ENCODE measurements at places on chromosomes 7 and 10. TPM values are rescaled to one million over a fixed set of nuclear protein-coding genes. Genes with fewer than 3 reads are reported as not detected.

- no peaks in the 10 kb centered on the region for H3K27me3 ChIP-seq
- H3K36me3 ChIP-seq, result no peaks in the 10 kb centered on the region
- no peak overlapping the region for H3K27ac ChIP-seq
- DNase-seq, result no peak
Measured at GRCh38 chr7:79357101-79357500, 96.4 kb downstream of the MAGI2 start.

Gene ORAI2
- polyA plus RNA-seq, result 30.3 TPM

DNA sequence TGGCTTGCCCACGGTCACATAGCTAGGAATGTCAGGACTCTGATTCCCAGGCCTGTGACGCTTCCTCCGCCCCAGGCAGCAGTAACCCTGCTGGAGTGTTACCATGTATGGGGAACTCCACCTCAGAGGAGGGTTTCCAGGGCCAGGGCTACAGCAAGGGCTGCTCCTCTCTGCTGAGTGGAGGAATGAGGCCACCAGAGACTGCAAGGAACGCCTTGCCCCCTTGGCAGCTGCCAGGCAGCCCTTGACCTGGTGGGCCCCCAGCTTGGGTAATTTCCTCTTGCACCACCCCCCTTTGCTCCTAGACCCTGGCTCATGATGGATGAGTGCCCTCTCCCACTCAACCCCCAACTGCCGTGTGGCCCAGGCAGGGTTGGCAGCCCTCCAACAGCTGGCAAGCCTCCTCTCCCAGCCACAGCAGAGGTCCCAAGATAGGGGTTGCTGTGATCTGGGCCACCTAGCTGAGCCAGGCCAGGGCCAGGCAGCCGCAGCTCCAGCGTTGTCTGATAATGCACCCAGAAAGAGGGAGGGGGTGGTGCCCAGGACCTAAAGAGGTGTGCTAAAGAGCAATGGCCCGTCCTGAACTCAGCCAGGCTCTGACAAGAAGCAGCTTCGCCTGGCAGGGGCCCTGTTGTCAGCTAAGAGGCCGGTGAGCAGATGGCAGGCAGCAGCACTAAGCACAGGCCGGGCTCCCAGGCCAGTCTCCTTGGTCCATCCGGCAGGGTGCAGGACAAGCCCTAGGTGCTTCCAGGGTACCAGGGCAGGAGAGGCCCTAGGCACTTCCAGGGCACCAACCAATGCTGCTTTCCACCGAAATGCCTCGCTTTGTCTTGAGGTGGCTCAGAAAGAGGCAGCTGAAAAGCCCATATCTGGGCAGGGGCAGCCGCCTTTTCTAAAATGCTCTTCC, 35.4 kb downstream of the DRGX start:
- no peak for DNase-seq
- no peak overlapping the region for H3K27ac ChIP-seq
- H3K27me3 ChIP-seq, result peaks cover 11% of the 10 kb centered on the region
- no peaks in the 10 kb centered on the region for H3K36me3 ChIP-seq
- no peak overlapping the region for H3K4me3 ChIP-seq

- DNase-seq, result no peak
- no peak overlapping the region for H3K4me3 ChIP-seq
- no peaks in the 10 kb centered on the region for H3K27me3 ChIP-seq
- H3K4me1 ChIP-seq, result no peaks in the 10 kb centered on the region
Measured at GRCh38 chr7:139084709-139085108, 24.8 kb downstream of the ZC3HAV1 start.

- no peaks in the 10 kb centered on the region for H3K27me3 ChIP-seq
- no peak overlapping the region for H3K27ac ChIP-seq
- H3K4me3 ChIP-seq, result no peak overlapping the region
- H3K4me1 ChIP-seq, result peaks cover 8% of the 10 kb centered on the region
Measured at GRCh38 chr10:15220445-15220844, 52.0 kb upstream of the NMT2 start.

DNA sequence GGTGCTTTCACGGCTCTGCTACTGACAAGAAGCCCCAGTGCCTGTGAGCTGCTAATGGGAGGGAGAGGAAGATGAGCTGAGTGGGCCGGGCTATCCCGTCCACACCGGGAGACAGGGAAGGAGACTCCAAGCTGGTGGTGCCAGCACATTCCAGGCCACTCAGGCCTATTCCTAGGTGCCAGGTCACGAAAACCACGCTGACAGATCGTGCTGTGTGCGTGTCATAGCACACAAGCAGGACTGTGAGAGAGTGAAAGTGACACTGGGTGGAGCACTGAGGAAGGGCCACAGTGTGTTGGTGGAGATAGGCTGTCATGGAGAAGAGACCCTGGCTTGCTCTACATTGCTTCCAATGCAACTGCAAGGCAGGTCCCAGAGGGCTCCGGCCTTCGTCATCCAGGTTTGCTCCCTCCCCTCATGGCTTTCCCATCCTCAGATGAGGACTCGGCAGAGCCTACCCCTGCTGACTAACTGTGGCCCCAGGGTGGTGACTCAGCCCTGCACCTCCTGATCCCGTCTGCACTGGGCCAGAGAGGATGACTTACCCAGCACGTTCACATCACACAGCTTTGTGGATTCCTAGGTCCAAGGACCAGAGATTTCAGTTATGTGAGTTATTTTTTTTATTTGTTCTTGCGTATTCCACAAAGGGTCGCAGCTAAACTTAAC, 167.3 kb downstream of the EGFR start:
- peak; percentile 97 for DNase-seq
- no peaks in the 10 kb centered on the region for H3K27me3 ChIP-seq
- H3K4me1 ChIP-seq, result peaks cover 15% of the 10 kb centered on the region
- H3K4me3 ChIP-seq, result no peak overlapping the region

Gene KIF11
- polyA plus RNA-seq, result 11.4 TPM

DNA sequence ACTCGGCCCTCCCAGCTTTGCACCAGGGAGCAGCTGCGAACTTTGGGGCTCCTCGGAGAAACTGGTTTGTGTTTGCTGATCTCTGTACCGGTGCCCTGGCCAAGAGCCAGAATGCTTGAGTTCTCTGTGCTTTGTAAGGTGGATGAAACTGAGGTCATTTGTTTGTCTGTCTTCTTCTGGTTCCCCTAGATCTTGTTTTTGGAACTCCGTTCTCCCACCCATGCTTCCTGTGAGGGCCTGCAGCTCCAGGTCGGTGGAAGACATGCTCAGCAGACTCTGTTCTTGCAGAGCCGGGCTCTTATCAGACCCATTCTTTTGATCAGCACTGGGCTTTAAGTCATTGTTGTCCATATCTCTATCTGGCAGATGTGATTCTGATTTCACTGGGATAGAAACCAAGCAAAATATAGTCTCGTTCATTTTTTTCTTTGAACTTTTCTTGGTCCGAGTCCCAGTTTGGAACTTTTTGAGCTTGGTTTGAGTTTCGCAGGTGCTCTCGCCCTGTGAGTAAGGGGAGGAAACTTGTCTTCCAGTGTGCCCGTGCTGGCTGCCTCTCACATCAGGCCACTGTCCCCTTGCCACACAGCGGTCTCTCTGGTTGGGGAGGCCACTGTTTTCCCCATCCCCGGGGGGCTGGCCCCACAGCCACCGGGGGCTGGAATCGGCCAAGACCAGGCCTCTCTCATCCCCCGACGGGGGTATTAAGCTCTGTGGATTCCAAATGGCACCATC, 31.2 kb downstream of the JCAD start:
- peaks cover 3% of the 10 kb centered on the region for H3K36me3 ChIP-seq
- H3K4me3 ChIP-seq, result no peak overlapping the region
- no peak for DNase-seq
- no peaks in the 10 kb centered on the region for H3K4me1 ChIP-seq

DNA sequence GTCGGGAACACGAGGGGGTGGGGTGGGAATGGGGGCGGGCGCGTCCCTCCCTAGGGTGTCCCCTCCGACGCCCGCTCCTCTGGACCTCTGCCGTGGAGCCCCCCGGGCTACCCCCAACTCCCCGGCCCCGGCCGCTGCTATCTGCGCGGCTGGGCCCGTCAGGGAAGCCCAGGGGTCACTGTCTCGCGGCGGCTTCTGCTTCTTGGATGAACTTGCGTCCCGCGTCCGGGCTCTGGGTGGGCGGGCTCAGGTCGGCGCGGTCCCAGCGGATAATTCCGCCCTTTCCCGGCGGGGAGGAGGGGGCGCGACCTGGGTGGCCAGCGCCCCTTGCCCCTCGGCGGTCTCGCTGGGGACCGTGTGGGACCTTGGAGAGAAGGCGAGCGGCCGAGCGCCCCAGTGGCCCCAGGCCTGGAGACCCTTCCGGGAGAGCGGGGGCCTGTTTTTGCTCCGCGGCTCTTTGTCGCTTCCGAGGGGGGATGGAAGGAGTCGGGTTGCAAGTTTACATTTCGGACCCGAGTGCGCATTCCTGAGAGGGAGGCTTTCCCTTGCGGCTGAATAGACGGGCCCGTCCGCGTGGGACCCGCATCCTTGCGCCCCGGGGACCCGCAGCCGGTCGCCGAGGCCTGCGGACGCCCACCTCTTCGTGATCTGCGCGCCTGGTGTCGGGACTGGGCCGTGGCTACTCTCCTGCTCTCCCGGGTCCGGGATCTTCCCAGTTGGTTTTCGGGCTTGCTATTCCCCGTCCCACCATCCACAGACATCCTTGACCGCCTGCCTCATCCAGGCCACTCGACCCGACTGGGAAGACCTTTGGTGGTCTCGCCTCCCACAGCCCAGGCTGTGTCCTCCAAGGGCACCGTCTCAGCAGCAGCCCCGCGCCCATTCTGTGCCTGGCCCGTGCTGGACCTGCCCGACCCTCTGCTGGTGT, 812 bp downstream of the DOCK1 start:
- H3K36me3 ChIP-seq, result no peaks in the 10 kb centered on the region
- H3K4me3 ChIP-seq, result peak overlapping the region; percentile 84
- DNase-seq, result peak; percentile 75

Gene NPFFR1
- polyA plus RNA-seq, result not detected

GRCh38 chr10:37872283-37872682, 14.9 kb upstream of the ZNF248 start:
- H3K27me3 ChIP-seq, result no peaks in the 10 kb centered on the region
- H3K27ac ChIP-seq, result no peak overlapping the region
- no peak for DNase-seq
- no peak overlapping the region for H3K4me3 ChIP-seq

GRCh38 chr10:121080281-121080891, 229.2 kb downstream of the WDR11 start:
- H3K27me3 ChIP-seq, result no peaks in the 10 kb centered on the region
- no peak for DNase-seq
- H3K4me3 ChIP-seq, result no peak overlapping the region

DNA sequence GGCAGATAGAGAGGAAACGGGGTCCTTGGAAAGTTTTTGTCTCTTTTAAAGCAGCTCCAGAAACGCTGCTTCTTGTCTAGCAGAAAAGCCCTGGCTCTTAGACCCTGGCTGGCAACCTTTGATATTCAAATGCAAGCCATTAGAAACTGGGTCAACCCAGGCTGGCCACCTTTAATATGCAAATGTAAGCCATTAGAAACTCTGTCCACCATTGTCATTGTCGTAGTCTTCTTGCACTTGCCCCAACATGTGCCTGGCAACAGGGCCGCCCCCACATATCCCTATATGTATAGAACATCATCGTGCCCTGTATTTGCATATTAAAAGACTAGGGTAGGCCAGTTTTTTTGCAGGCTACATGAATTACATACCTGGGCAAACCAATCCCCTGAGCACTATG, 621.3 kb upstream of the DPP6 start:
- no peaks in the 10 kb centered on the region for H3K4me1 ChIP-seq

DNA sequence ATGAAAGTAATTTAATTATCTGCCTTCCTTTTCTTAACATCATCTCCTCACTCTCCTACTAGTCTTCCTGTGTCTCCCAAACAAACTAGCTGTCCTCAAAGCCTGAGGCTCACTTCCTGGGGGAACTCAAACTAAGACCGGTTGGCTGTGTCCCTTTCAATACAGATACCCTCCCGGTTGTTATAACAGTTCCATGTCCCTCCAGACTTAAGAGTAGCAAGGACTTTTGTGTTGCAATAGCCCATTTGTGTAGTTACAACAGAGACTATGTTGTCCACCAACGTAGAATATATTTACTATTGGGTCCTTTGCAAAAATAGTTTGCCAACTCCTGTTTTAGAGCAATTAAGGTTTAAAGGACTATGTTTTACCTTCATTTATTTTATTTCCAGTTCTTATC, 8.6 kb upstream of the TARP start:
- peaks cover 14% of the 10 kb centered on the region for H3K27me3 ChIP-seq
- H3K4me1 ChIP-seq, result no peaks in the 10 kb centered on the region
- H3K4me3 ChIP-seq, result no peak overlapping the region
- no peak for DNase-seq
- H3K36me3 ChIP-seq, result no peaks in the 10 kb centered on the region

GRCh38 chr7:20185988-20186387, 31.2 kb downstream of the MACC1 start:
- H3K36me3 ChIP-seq, result no peaks in the 10 kb centered on the region
- H3K4me1 ChIP-seq, result no peaks in the 10 kb centered on the region
- no peak for DNase-seq
- H3K27ac ChIP-seq, result no peak overlapping the region

Gene ELMO1
- polyA plus RNA-seq, result not detected

- no peaks in the 10 kb centered on the region for H3K27me3 ChIP-seq
- DNase-seq, result no peak
- H3K27ac ChIP-seq, result no peak overlapping the region
- H3K4me3 ChIP-seq, result no peak overlapping the region
- H3K4me1 ChIP-seq, result no peaks in the 10 kb centered on the region
Measured at GRCh38 chr7:151142686-151143040, 24.8 kb downstream of the GBX1 start.

GRCh38 chr10:24193330-24193729, 15.6 kb upstream of the KIAA1217 start:
- H3K27ac ChIP-seq, result no peak overlapping the region
- no peaks in the 10 kb centered on the region for H3K4me1 ChIP-seq
- H3K36me3 ChIP-seq, result no peaks in the 10 kb centered on the region
- no peak overlapping the region for H3K4me3 ChIP-seq

Gene ZNF679
- not detected for polyA plus RNA-seq

GRCh38 chr10:10605551-10606081, 412.1 kb upstream of the CELF2 start:
- peak overlapping the region; percentile 87 for H3K27ac ChIP-seq
- peak overlapping the region; percentile 26 for H3K4me3 ChIP-seq
- H3K4me1 ChIP-seq, result peaks cover 12% of the 10 kb centered on the region

GRCh38 chr10:44398271-44398670, 13.4 kb upstream of the CXCL12 start:
- H3K4me3 ChIP-seq, result no peak overlapping the region
- H3K36me3 ChIP-seq, result no peaks in the 10 kb centered on the region
- no peaks in the 10 kb centered on the region for H3K27me3 ChIP-seq
- DNase-seq, result no peak
- no peak overlapping the region for H3K27ac ChIP-seq

DNA sequence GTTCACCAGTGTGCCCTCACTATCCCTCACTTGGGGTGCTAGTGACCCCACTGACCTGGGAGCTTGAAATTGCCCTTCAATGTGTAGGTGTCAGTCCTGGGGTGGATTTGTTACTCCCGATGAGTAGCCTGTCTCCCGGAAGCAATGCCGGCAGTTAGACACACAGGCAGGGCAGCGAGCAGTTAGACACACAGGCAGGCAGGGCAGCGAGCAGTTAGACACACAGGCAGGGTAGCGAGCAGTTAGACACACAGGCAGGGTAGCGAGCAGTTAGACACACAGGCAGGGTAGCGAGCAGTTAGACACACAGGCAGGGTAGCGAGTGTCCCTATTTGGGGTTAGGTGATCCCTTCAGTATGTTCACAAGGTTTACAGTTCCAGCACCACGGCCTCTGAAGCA, 44.0 kb downstream of the VWA2 start:
- H3K27me3 ChIP-seq, result peaks cover 10% of the 10 kb centered on the region
- H3K4me3 ChIP-seq, result no peak overlapping the region
- no peak for DNase-seq
- no peaks in the 10 kb centered on the region for H3K4me1 ChIP-seq
- H3K36me3 ChIP-seq, result no peaks in the 10 kb centered on the region

GRCh38 chr7:1200045-1200444, 32.6 kb upstream of the UNCX start:
- peaks cover 11% of the 10 kb centered on the region for H3K27me3 ChIP-seq
- DNase-seq, result peak; percentile 20
- no peaks in the 10 kb centered on the region for H3K36me3 ChIP-seq
- H3K27ac ChIP-seq, result no peak overlapping the region

- no peaks in the 10 kb centered on the region for H3K4me1 ChIP-seq
- no peaks in the 10 kb centered on the region for H3K36me3 ChIP-seq
- H3K27ac ChIP-seq, result no peak overlapping the region
- DNase-seq, result no peak
Measured at GRCh38 chr7:35599645-35600044, 95.3 kb downstream of the HERPUD2 start.

Measured in GM23248 (cell line).